ENCODE measurements at places on chromosomes 1 and 21.

DNA sequence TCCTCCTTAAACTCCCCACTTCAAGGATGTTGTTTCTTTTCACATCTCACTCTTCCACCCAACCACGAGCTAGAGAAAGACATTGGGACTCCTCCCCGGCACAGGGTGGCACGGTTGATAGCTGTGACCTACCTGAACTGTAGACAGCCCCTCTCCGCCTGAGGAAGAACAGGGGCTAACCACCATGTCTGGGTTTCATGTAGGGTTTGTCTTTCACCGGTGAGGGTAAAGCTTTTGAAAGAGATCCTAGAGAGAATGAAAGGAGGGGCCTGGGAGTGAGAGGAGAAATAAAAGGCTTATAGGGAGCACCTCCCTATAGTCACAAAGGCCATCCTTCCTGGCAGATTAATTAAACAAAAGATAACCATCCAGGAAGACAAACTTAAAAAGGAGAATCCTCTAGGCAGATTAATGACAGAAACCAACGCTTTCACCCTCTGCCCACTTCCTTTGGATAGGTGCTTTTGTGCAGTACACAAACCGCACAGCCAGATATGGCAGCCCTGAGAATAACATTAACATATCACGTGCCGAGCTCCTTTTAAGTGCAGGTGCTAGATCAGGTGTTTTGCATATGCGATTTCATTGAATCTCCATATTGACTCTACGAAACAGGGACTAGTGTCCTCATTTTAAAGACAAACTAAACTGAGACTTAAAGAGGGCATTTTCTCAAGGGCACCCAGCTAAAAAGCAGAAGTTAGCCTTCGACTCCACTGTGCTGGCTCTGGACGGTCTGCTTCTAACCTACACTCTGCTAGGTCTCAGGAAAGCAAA, 178.1 kb upstream of the RUNX1 start:
- DNase-seq, result no peak

DNA sequence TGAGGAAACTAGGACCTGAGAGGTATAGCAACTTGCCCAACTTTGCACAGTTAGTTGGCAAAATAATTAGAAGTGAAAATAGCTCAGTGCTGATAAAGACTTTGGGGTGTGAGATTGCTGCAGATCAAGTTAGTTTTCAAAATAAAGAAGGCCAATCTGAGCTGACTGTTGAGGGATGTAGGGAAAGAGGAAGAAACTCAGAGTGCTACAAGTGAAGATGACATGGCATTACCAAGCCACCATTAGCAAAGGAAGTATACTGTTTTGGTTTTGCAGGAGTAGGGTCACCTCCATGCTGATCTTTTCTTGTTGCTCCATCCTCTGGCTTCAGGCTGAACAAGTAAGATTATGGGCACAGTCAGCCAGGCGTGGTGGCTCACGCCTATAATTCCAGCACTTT, 78.7 kb upstream of the ADAM30 start:
- no peak for DNase-seq

DNA sequence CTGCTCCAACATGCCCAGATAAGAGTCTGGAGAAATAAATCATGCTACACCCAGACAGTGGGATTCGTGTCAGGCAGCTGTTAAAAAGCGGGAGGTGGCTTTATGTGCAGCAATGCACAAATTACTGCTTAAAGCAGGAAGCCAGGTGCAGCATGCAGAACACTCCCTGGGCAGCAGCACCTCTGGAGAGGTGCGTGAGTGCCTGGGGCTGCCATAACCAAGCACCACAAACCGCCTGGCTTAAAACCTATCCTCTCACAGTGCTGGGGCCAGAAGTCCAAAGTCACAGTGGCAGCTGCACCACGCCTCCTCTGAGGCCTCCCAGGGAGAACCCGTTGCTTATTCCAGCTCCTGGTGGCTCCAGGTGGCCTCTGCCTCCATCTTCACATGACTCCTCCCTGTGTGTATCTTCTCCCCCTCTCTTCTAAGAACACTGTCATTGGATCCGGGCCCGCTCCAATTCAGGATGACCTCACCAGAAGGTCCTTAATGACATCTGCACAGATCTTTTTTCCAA, 115.6 kb downstream of the SIK1 start:
- no peak for DNase-seq

- DNase-seq, result no peak
Observed at GRCh38 chr1:55057956-55058298, 18.6 kb downstream of the PCSK9 start.

GRCh38 chr21:40553781-40554180, 293.2 kb downstream of the DSCAM start:
- DNase-seq, result no peak

- no peak for DNase-seq
Observed at GRCh38 chr1:226908913-226909312, 31.2 kb upstream of the COQ8A start.

Measured in left hindlimb (tissue), 1 donor.